A549 treated with ZK216348 at 1 μM for 4 hours (cell line): ENCODE measurements at places on chromosomes 7 and 10. TPM values are rescaled to one million over a fixed set of nuclear protein-coding genes. Genes with fewer than 3 reads are reported as not detected.

ADRA2A gene
- total RNA-seq, result 0.05 TPM in 1 of 5 replicates, not detected in the others

CH25H gene
- 0.15 TPM in 1 of 5 replicates, not detected in the others for total RNA-seq

NPY gene
- not detected in 5 replicates for total RNA-seq

ZNF488 gene
- total RNA-seq, result 10.8 to 15.7 TPM (median 13.8 TPM) in 5 replicates

HMX3 gene
- 0.14 TPM in 1 of 5 replicates, not detected in the others for total RNA-seq

RPEL1 gene
- 0.08 TPM in 1 of 5 replicates, not detected in the others for total RNA-seq

SRI gene
- total RNA-seq, result 123 to 142 TPM (median 137 TPM) in 5 replicates
